ENCODE measurements at places on chromosomes 3 and 15. TPM values are rescaled to one million over a fixed set of nuclear protein-coding genes. Genes with fewer than 3 reads are reported as not detected.

MESP2 gene
- 0.19 TPM for total RNA-seq

DNA sequence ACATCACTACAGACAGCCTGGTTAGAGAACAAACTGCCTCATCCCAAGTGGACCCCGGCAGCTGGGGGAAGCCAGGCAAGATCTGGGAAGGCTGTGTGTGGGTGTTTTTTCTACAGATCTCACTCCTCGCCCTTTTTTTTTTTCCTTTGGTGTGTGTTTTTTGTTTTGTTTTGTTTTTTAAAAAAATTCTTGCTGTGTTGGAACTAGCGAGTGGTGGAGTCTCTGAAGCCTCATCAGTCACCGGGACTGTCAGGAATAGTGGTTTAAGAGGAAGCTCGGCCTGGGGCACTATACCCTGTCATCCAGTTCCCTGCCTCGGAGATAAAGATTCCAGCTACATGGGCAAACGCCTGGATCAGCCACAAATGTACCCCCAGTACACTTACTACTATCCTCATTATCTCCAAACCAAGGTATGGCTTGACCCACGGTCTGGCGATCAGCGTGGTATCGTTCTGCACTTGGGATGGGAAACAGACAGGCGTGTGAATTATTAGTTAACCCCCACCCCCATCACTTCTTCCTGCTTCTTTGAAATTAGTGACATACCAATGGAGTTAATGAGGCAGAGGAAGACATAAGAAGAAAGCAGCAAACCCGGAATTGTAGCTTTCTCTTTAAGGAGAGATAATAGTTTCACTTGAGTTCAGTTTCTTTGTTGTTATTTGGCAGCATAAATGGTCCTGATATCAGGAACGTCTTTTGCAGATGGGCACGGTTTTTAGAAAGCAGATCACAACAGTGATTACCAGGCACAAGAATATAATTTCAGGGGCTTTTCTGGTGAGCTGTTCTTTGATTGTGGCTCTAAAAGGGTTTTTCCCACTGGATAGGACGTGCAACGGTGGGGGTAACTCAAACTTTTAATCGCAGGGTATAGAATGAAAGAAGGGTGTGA is 722 bp downstream of the RBMS3 start:
- no peaks in the 10 kb centered on the region for H3K36me3 ChIP-seq
- no peak for DNase-seq
- peak overlapping the region; percentile 74 for H3K27ac ChIP-seq
- no peaks in the 10 kb centered on the region for H3K4me1 ChIP-seq
- peak overlapping the region; percentile 59 for H3K4me3 ChIP-seq

- H3K4me3 ChIP-seq: no peak overlapping the region
- H3K4me1 ChIP-seq: no peaks in the 10 kb centered on the region
- DNase-seq: no peak
- no peak overlapping the region for H3K27ac ChIP-seq
- no peaks in the 10 kb centered on the region for H3K36me3 ChIP-seq
Observed at GRCh38 chr3:189698811-189699210, 67.6 kb downstream of the TP63 start.

- peaks cover 9% of the 10 kb centered on the region for H3K4me1 ChIP-seq
- H3K27me3 ChIP-seq: no peaks in the 10 kb centered on the region
- peak overlapping the region; percentile 62 for H3K4me3 ChIP-seq
Observed at GRCh38 chr15:23039917-23040281, 530 bp upstream of the TUBGCP5 start.

DNA sequence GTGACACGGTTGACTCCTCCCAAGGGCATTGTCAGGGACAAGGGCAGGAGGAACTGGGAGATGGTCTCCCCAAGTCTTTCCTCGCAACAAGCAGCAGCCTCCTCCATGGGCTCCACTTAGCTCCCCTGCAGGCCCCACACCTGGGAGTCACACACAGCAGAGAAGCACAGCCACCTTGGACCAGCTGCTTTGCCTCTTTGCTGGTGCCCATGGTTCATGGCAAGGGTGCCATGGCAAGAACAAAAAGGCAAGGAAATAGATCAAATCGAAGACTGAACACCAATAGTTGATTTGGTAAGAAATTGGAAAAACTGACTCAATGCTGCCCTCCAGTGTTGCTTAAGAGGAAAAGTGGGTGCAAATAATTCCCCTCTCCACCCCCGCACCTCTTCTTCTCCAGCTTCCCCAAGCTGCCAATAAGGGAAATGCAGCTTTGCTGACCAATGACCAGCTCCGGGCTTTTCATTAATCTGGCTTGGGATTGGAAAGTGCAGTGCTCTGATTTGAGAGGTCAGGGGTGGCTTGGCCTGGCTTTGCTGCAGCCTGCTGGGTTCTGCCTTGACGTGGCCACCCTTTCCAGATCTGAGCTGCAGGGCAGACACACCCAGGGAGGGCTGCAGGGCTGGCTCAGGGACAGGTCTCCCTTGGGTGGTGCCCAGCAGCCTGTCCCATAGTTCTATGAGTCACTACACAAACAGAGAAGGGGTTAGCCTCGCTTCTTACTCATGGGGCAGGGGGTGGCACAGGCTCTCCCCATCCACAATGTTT is 162.0 kb downstream of the KLF13 start:
- H3K36me3 ChIP-seq: no peaks in the 10 kb centered on the region
- H3K4me1 ChIP-seq: peaks cover 13% of the 10 kb centered on the region
- no peak overlapping the region for H3K4me3 ChIP-seq
- DNase-seq: peak; percentile 72
- peaks cover 24% of the 10 kb centered on the region for H3K27me3 ChIP-seq
